ENCODE measurements at places on chromosomes 13 and 19.
A peak's percentile ranks its signal among the peaks of the same experiment; 100 is the strongest.

DNA sequence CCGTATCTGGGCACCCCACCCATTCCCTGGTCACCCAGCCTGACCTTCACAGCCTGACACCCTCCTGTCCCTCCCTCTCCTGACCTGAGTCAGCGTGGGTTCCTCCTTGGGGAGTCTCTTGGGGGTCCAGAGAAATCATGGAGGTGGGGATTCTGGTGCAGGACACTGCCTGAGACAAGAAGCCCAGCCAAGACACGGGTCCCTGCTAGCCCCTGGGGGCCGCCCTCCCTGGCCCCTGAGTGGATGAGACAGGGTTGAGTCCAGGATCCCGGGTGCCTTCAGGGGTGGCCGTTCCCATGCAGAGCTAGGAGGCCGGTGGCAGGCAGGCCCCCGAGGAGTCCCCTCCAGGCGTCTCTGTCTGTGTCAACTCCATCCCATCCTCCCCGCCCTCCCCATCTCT lies 1.6 kb downstream of the MAP2K7 start:
- no peak for DNase-seq

DNA sequence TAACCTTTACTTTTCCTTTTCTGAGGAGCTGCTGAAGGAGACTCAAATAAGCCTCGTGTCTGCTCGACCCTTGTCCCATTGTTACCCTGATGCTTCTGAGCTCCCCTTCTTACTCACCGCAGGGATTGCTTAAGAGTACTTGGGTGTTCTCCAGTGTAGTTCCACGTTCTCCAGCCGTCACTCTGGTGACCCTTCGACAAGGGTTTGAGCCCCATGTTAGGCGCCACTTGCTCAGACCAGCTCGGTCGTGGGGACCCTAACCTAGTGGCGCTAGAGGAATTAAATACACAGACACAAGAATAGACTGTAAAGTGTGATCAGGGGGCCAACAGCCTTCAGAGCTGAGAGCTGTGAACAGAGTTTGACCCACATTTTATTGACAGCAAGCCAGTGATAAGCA lies 10.3 kb downstream of the ZNF480 start:
- DNase-seq = no peak

DNA sequence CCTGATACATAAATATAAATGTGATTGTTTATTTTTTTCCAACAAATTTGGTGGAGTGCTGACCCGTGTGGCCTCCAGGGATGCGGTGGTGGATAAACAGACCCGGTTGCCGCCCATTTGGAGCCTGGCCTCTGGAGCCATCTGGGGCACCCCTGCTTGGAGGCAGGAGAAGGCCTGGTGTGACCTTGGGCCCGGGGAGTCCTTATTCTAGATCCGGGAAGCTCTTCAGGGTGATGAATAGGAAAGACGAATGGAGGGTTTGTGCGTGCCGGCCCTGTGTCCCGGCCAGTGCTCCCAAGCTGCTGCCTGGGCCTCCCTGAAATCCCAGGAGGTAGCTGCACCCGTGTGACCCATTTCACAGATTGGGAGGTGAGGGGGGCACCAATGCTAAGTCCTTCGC lies 11.5 kb downstream of the PAK4 start:
- no peak for DNase-seq

GRCh38 chr13:51526202-51526601 lies 58.1 kb upstream of the WDFY2 start:
- DNase-seq = no peak

- peak; percentile 37 for DNase-seq
Observed at GRCh38 chr19:3801412-3802096, 15.4 kb upstream of the MATK start.

DNA sequence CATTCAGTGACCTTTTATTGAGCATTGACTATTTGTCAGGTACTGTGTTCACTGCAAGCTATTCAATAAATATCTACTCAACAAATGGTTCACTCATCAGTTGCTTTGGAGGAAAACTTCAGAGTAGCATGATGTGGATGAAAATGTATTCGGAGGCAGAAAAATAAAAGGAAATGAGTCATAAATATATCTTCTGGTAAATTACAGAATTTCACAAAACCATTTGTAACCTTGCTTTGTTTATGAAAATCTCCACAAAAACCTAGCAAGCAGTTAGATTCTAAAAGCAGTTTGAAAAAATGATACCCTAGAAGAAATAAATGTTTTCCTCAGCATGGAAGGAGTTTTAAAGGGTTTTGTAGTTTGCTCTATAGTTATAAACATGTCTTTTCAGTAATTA lies 399.6 kb downstream of the LMO7 start:
- DNase-seq = no peak

- DNase-seq = peak; percentile 54
Observed at GRCh38 chr19:35644987-35645679, 3.0 kb upstream of the COX6B1 start.

DNA sequence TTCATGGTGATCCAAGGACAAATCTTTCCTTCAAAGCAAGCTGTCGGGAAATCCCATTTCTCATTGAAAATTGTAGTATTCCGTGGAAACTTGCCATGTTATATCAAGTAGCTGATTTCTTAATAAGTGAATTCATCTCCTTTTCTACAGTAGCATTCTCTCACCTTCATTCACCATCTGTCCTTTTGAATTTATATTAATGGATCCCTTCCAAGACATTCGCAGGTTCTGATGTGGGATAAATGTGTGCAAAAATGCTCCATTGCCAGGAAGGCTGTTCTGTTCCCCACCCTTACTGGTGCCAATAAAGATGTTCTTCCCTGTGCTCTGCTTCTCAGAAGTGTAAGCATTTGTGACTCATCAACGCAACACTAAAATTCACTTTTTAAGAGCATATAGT lies 36.2 kb downstream of the AMER2 start:
- DNase-seq = no peak

DNA sequence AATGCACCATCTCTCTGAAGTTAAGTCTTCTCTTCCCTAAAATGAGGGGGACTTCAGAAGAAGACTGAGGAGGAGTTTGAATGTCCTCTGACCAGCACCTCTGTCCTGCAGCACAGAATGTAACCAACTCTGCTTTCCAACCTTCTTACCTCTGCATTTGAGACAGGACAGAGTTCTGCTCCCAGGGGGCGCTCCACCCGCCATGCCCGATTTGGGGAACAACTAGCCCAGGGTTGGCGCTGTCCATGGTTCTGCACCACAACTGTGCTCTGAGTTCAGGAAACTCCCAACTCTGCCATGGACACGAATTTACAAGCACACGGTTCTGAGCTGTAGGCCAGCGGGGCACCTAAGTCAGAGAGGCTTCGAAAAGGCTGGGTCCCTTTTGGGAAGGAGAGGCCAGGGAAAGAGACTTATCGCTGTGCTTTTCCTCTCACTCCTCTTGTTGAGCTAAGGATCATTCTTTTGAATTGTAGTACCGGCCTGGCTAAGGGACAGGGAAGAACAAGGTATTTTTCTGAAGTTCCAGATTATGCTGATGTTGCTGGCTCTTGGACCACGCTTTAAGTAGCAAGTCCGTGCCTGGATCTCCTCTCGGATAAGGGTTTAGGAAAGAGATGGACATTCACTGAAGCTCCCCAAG lies 22.2 kb downstream of the SIGLEC5 start:
- DNase-seq = no peak

DNA sequence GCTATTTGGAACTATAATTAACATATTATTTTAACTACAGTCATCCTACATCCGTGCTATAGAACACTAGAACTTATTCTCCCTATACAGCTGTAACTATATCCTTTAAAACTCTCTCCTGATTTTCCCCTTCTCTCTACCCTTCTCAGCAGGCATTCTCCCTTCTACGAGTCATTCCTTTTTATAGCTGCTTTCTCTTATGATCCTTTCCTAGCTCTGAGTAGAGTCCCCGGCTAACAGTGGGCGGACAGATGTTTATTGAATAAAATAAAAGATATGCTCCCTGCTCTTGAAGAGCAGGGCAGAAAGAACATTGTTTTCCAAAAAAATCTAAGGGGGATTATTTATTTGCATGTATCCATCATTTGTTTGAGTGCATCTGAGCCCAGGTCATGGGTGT lies 246.5 kb upstream of the TMTC4 start:
- DNase-seq = no peak

DNA sequence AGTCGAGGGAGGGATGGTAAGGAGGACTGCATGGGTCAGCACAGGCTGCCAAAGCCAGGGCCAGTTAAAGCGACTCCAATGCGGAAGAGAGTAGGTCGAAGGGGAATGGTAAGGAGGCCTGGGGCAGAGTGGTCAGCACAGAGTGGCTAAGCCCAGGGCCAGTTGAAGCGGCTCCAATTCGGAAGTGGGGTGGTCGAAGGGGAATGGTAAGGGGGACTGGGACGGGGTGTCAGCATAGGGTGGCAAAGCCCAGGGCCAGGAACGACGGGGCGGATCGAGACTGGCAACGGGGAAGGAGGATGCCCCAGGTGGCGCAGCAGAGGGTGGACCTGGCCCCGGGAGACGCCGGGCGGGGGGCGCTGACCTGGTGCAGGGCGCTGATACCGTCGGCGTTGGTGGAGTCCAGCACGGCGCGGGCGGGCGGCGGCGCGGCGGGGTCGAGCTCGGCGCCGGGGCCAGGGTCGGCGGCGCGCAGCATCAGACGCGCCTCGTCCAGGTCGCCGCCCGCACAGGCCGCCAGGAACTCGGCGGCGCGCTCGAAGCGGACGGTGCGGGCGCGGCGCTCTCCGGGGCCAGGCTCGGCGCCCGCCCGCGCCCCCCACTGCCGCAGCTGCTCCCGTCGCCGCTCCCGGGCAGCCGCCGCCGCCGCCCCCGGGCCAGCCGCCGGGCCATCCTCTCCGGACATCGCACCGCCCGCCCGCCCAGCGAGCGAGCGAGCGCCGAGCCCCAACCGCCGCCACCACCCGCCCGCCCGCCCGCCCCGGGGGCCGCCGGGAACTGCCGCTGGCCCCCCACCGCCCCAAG lies at the start of gene PPP1R12C:
PPP1R12C (minus strand) TSS at position 779 of the 804 bp plus-strand sequence; CDS start at position 685, 94 bp downstream.
- no peak for DNase-seq

- DNase-seq = no peak
Observed at GRCh38 chr19:15431396-15432017, 12.7 kb upstream of the AKAP8L start.

DNA sequence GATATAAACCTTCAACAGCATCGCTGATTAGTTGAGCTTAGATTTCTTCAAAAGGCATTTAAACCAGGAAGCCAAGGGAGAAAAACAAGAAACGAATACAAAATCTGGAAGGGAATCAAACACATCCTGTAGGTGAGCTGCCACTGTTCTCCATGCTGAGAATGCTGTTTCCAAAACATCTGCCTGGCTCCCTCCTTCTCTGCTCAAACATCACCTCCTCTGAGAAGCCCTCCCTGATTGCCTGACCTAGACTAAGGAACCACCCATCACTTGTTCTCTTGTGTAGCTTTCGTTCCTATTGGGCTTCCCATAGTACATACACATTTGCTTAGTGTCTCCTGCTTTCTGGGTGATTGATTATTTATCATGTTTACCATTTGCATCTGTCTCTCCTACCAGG lies 152.7 kb downstream of the CACNA1A start:
- no peak for DNase-seq

DNA sequence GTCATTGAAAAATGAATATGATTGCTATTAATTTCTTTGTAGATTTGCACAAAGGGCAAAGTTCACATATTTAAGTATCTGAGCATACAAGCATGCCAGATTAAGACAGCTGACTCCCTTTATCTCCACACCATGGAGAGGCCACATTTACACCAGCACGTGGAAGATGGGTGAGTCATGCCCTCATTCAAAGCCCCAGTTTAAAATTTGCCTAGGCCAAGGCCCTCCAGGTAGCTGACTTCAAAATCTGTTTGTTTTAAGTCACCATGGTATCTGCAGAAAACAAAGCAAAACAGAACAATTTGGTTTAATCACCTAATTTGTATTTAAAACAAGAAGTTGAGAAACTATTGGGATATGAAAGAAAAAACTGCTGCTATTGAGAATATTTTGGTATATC lies 109.2 kb downstream of the ESD start:
- no peak for DNase-seq

DNA sequence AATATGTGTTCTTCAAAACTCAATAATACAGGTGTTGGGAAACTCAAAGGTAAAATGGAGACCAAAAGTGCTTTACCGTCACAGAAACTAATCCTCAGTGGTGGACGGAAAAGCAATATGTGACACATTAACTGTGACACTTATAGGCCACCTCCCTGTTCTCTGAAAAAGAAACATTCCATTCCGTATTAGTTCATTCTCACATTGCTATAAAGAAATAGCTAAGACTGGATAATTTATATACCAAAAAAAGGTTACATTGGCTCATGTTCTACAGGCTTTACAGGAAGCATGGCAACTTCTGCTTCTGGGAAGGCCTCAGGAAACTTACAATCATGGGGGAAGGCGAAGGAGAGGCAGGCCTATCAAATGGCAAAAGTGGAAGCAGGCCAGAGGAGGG lies 435.3 kb upstream of the HTR2A start:
- DNase-seq = no peak

DNA sequence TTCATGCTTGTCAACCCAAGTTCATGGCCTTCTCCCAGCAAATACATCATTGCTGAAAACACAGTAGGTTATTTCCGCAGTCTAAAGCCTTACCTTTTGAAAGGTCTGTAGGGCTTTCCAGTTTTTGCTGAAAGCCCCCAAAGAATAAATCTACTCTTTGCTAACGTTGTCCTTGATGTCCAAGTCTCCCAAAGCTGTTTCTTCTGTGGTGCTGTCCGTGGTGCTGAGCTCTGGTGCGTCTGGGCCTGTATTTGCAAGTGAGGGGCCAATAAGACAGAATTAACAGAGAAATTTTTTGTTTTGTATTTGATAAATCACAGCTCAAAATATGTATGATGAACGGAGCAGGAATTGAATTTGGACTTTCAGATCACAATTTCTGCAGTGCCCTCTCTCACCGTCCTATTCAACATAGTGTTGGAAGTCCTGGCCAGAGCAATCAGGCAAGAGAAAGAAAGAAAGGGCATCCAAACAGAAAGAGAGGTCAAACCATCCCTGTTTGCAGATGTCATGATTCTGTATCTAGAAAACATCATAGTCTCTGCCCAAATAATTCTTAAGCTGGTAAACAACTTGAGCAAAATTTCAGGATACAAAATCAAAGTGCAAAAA lies 9.8 kb upstream of the LGALS16 start:
- no peak for DNase-seq

- peak; percentile 75 for DNase-seq
Observed at GRCh38 chr19:47247308-47247990, 8.9 kb upstream of the CCDC9 start.

DNA sequence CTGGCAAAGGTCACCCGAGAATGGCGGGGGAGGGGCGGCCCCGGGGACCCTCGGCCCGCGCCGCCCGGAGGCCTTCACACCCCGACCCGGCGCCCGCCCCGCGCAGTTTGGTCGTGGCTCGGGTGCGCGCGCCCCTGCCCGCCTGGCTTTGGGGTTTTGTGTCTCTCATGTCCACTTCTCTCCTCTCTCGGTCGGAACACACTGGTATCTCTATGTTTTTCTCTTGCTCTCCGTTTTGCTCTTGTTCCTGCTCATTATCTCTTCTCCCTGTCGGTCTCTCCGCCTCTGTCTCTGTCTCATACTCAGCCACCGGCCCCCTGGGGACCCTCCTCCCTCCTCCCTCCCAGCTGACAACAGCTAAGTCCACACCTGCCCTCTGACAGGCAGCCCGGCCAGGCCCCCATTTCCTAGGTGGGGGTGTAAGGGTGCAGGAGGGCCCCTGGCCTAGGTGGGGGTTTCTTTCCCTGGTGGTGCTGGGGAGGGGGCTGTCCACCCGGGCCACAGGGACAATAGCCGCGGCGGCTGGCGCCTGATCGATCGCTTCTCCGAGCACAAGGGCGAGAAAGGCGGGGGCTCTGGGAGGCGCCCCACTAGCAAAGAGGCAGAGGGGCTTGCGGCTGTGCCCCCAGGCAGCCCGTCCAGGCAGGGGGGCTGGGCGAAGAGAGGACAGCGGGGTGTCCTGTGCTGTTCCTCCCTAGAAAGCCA lies 2.3 kb downstream of the ONECUT3 start:
- DNase-seq = no peak
